Urinary bladder (tissue), 4 donors: ENCODE measurements at places on chromosomes 16 and 17.

DNA sequence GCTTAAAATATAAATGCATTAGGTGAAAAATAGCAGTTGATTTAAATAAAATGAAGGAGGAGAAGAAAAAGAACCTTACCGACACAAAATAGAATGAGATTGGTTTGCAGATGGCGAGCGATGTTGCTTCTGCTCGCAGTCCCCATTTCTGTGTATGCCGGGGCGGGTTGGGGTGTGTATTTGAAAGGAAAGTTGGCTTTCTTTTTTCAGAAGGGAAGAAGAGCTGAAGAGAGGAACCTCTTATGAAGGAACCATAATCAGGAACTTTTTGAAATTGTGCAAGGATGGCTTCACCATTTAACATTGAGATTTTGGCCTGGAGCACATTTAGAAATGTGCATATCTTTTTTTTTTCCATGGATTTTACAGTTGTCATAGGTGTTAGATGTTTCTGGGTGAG, at the start of gene IGSF6:
IGSF6 (minus strand) TSS at position 156 of the 400 bp plus-strand sequence; CDS start at position 146, 10 bp downstream.
- no peak for DNase-seq

DNA sequence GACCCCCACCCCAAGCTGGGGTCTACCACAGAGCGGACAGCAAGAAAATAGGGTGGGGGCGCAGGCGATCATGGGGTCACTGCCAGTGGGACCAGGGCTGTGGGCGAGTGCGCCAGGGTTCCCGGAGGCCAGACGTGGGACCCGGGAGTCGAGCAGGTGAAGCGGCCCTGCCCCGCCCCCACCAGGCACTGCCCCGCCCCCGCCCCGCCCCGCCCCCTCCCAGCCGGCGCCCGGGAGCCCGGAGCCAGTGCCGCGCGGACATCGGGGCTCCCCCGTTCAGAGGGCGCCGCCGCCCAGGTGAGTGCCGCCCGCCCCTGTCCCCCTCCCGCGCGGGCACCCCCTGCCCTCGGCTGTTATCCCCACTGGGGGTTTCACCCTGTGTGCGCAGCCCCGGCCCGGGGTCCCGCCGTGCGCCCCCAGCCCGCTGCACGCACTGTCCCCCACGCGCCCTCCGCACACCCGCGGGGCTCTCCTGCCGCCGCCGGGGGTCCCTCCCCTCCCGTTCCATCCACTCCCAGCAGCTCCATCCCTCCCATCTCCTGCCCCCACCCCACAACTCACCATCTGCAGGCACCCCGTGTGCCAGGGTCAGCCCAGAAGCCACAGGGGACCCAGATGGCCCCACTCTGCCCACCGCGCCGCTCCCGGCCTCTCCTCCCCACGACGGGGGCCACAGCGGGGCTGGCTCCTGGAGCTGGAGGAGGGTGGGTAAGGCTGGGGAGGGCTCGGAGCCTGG, at the start of gene SSTR5:
SSTR5 (plus strand) TSS at position 222 of the 736 bp plus-strand sequence. CDS start 6,122 bp downstream, outside the sequence.
- no peak for DNase-seq

- DNase-seq = no peak
Measured at GRCh38 chr16:58096249-58096648, 32.9 kb downstream of the CFAP20 start.

DNA sequence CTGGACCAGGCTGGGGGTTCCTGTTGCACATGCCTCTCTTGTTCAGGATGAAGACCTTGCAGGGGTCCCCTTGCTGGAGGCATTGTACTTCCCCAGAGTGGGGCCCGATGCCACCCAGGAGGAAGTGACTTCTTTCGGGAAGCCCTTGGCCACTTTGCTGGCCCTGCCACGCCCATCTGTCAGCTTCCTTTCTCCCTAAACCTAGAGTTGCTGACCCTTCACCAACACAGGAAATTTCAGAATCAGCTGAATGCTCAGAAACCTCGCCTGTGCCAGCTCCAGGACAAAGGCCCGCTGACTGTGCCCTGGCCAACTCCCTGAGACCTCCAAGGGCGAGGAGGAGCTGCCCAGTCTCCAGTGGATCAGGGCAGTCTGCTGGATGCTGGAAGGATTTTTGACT, 26.7 kb downstream of the WNT9B start:
- DNase-seq = no peak

DNA sequence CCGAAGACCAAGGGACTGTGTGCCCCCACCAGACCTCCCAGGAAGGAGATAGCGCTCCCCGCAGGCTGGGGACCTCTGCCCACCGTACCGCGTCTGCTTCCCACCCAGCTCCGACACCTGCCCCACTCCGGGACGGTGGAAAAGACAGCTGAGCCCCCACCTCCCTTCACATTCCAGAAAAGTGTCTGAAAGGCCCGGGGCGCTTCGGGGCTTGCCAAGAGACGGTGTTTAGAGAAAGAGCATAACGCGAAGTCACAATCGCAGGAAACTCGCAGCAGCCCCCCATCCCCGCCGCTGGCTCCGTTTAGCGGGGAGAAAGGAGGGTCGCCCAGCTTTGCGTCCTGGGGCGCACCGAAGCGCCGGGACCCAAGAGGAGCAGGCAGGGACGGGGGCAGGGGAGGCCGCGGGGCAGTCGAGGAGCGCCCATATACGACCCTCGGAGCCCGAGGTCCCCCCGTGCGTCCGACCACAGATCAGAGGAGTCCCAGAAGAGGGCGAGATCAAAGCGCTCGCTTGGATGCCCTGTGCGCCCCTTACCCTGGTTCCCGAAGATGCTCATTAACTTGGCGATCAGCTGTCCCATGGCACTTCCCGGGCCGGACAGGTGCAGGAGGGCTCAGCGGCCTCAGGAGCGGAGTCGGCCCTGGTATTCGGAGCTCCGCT, 652 bp downstream of the ARL5C start:
- DNase-seq = no peak

GRCh38 chr17:44277976-44278375, 10.0 kb upstream of the SLC4A1 start:
- DNase-seq = no peak

DNA sequence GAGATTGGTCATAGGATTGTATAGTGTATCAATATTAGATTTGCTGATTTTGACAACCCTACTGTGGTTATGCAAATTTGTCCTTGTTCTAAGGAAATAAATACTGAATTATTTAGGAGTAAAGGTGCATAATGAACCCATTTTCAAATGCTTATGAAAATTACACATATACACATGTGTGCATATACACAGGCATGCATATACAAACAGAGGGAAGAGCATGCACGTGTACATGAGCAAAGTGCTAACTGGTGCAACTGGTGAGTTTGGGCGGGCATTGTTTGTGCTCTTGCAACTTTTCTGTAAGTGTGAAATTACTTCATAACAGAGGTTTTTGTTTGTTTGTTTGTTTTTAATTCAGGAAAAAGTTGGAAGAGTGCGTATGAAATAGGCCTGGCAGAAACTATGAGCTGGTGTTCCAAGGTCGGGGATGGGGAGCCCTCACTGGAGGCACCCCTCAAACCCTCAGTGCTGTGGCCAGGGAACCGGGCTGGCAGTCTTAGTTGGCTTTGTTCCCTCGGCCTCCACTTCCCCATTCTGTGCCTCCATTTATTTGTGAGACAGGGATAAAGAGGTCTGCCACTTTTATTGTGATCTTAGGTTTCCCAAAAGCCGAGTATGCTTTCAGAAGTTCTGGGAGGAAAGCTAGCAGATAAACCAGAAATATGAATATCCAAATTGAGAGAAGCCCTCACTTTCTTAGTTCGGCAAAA, 5.8 kb downstream of the DEXI start:
- DNase-seq = no peak

DNA sequence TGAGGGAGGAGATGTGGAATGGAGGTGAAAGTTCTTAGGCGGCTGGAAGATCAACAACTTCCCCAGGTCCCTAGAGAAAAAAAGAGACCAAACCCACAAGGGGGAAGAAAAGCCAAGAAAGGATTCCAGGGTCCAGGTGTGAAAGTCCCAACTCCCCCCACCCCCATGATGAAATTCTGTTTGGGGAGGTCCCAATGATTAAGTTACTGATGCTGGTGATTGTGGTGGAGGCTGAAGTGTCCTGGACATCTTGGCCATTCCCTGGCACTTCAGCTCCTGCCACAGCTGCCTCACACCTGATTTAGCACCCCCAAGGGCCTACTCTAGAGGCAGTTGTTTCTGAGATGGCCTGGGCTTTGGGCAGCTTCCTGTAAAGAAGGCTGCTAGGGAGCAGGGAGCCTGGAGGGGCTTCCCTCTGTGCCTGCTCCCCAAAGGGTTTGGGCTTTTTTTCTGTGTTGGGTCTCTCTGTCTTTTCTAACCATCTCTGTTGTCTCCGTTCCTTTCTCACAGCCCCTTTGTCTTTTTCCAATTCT, 13.1 kb downstream of the HOXB4 start:
- DNase-seq = no peak

GRCh38 chr16:81864646-81865382, 85.7 kb downstream of the PLCG2 start:
- DNase-seq = no peak

- no peak for DNase-seq
Measured at GRCh38 chr16:3698941-3699340, 18.4 kb downstream of the TRAP1 start.

- DNase-seq = no peak
Measured at GRCh38 chr16:4420505-4421105, 4.2 kb upstream of the CORO7 start.

GRCh38 chr16:31476303-31477219, 4.6 kb downstream of the TGFB1I1 start:
- DNase-seq = no peak

DNA sequence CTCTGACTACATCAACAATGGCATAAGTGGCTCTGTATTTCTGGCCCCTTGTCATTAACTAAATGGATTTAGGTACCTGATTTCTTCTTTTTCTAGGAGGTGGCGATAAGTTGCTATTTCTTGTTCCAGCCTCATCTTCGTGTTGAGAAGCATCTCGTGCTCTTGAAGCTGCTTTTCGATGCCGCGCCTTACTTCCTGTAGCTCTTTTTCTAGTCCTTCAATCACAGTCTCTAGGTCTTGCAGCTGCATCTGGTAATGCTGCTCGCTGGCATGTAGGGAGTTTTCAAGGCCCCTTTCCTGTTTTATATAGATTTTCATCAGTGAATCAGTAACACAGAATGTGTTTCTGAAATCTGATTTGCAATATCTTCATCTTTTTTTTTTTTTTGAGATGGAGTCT, 5.1 kb downstream of the KRT222 start:
- DNase-seq = no peak

- no peak for DNase-seq
Measured at GRCh38 chr16:58727028-58727781, 6.9 kb downstream of the GOT2 start.

- DNase-seq = no peak
Measured at GRCh38 chr17:34858591-34859565, 102.4 kb downstream of the CCT6B start.

DNA sequence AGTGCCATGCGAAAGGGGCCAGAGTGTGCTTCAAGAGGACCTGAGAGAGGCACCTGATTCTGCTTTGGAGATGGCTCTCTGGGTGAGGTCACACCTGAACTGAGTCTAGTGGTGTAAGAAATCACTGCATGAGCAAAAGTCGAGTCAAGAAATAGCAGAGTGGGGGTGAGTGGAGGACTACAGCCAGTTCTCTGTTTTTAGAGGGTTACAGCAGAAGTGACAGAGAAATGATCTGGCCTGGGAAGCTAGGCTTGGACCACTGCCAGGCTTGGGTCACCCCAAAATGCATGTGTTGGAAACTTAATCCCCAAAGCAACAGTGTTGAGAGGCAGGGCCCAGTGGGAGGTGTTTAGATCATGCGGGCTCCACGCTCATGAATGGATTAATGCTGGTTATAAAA, 312.0 kb downstream of the CBLN1 start:
- DNase-seq = no peak

DNA sequence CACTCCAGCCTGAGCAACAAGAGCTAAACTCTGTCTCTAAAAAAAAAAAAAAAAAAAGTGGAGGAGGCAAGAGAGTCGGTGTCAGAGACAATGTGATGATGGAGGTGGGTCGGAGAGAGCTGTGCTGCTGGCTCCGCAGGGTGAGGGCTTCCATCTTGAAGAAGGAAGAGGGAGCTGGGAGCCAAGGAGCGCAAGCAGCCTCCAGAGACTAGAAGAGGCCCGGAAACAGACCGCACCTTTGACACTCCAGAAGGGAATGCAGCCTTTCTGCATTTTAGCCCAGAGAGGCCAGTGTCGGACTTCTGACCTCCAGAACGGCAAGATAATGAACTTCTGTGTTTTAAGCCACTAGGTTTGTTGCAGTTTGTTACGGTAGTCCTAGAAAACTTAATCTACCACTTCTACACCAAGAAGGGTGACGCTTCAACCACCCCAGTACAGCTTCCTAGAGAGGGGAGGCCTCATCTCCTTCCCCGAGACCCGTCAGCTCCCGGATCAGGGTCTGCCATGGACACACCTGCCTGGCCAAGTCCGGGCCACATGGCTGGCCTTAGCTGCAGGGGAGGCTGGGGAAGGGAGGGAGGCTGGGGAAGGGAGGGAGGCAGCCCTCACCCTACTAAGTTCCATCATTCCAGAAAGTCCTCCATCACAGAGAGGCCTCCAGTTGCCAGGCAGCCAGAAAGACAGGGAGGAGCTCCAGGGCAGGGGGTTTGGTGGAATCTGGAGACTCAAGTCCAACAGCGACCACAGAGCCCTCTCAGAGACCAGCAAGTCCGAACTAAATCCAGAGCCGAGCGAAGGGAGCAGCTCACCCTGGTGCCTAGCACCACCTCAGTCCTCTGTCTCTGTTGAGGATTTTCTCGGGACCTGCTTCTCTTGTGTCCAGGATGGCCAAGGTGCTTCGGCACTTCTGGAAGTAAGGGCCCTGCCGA, 13.2 kb upstream of the RBFOX3 start:
- no peak for DNase-seq

GRCh38 chr17:50168319-50168718, 2.5 kb downstream of the SGCA start:
- no peak for DNase-seq

- no peak for DNase-seq
Measured at GRCh38 chr17:73338050-73338521, 26.3 kb upstream of the CDC42EP4 start.

DNA sequence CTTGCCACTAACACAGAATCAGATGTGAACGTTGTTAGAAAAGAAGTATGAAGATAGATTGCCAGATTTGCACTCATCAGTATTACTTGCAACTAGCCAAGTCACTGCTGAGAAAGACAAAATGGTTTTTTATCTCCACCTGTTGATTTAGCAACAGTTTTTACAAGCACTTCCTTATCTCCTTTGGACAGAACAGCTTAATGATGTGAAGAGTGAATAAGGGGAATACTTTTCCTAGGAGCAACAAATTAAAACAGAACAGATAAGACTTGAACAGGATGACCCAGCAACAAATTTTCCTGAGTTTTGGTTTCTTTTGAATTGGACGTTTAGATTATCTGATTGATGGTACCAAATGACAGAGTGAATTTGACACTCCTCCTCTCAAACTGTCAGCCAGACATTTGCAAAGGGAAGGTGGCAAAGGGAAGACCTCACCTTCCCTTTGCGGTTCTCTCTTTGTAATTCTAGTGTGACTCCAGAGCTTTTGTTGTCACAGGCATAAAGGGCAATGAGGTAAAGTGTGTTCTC, 130.6 kb downstream of the NLK start:
- DNase-seq = no peak

- DNase-seq = no peak
Measured at GRCh38 chr16:55828680-55829079, 4.2 kb downstream of the CES1 start.
